HT-29 (cell line): ENCODE measurements at places on chromosomes 4 and X. TPM values are rescaled to one million over a fixed set of nuclear protein-coding genes. Genes with fewer than 3 reads are reported as not detected.

Gene FAT1
- total RNA-seq: 325 and 379 TPM in 2 replicates

Gene SH3D19
- total RNA-seq: 21.5 and 41.2 TPM in 2 replicates

Gene KIAA1210
- not detected in 2 replicates for total RNA-seq

Gene PRSS48
- total RNA-seq: not detected in 2 replicates
